ENCODE measurements at places on chromosomes 4 and X.

- DNase-seq: no peak
Observed at GRCh38 chr4:20192736-20193135, 59.0 kb upstream of the SLIT2 start.

DNA sequence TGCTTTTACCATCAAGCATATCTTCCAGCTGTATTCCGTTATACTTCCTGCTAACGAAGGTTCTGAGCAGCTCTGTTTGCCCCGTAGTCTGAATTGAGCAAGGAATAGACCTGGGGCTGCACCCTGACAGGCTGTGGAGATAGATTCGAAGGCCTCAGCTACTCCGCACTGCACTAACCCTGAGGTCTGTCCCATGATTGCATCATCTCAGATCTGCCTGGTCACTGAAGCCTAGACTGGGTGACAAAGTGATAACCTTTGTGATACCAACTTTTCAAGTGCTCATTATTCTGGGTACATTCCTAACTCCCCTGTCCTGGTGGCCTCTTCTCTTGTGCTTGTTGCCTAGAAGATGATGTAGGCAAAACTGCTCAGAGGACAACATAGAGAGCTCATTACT is 29.9 kb upstream of the PGRMC1 start:
- DNase-seq: no peak

- no peak for DNase-seq
Observed at GRCh38 chrX:71814123-71814912, 51.2 kb downstream of the CXorf49B start.

DNA sequence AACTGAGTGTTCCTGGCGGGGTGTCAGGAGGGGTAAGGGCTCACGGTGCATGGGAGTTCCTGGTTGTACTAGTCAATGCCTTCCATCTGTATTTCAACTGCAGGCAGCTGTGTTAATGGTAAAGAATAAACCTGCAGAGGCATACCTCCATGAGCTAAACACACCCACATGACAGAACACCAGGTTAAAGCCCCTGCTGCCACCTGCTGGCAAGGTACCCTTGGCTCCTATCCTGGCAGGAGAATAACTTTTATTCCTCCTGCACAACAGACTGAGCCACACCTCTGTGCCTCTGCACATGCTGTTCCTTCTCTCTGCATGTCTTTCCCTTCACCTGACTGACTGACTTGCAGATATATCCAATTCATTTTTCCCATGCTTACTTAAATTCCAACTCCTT is 11.1 kb downstream of the ITIH6 start:
- no peak for DNase-seq

DNA sequence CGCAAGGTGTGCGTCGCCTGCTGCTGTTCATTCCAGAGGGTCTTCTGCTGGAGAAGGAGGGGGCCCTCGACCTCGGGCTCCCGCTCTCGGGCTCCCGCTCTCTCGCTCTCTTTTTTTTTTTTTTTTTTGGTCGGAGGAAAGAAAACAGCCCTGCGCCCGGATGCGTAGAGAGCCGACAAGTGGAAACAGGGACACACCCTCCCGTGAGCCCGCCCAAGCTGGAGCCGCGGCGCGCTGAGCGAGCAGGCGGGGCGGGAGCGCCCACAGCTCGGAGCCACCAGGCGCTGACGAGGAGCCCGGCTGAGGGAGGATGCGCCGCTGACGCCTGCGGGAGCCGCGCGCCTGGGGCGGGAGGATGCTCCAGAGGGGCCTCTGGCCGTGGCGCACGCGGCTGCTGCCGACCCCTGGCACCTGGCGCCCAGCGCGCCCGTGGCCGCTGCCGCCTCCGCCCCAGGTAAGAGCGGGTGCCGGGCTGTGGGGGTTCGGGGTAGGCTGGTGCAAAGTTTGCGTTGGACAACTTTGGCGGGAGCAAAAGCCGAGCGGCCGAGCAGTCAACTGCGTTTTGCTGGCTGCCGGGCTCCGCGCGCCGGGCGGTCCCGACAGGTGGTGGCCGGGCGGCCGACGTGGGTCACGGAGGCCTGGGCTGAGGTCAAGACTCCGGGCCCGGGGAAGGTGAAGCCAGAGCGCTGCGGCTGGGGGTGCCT is at the start of gene MCUB:
Gene MCUB, plus strand, starts transcription at position 264 of the 704 bp plus-strand sequence. Its CDS starts 92 bp downstream, at position 356.
- DNase-seq: peak; percentile 5

DNA sequence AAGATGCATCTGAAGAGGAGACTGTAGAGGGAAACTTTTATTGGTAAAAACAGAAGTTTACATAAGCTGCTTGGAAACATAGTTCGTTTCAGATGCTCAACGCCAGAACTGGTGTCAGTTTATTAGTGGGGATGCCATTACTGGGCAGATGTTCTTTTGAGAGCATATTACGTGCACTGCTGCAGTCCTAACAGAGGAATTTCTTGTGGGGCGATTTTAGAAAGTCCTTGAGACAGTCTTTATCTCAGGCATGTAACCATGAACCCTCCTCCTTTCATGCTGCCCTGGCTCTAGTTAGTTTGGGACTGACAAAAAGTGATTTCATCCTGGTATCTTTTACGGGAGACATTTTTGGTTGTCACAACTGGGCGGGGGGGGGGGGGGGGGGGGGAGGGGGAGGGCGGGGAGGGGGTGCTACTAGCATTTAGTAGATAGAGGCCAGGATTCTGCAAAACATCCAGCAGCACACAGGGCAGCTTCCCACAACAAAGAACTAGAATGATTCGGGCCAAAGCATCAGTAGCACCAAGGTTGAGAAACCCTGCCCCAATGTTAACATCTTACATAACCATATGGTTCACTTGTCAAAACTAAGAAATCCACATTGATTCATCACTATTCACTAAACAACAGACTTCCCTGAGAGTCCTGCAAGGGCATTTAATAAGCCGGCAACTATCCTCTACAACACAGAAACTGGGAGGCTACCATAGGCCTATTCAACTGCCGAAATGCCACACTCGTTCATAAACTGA is 118.6 kb upstream of the FTHL17 start:
- DNase-seq: no peak

GRCh38 chr4:139416073-139416673 is 37.7 kb upstream of the RAB33B start:
- DNase-seq: no peak

DNA sequence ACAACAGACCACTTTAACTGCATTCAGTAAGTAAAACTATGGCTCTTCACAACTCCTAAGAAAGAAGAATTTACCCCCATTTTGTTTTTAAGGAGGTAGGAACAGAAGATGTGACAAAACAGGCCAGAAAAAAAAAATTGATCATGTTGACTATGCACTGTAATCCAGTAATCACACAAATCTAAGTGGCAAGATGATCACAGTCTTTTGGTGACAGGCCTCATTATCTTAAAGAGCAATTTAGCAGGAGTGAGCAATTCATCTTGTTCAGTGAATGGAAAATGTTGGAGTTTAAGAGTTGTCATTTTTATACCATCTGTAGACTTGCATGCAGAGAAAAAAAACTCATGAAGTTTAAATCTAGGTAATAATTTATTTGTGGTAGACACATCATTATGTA is 115.1 kb downstream of the SLC39A8 start:
- DNase-seq: no peak

DNA sequence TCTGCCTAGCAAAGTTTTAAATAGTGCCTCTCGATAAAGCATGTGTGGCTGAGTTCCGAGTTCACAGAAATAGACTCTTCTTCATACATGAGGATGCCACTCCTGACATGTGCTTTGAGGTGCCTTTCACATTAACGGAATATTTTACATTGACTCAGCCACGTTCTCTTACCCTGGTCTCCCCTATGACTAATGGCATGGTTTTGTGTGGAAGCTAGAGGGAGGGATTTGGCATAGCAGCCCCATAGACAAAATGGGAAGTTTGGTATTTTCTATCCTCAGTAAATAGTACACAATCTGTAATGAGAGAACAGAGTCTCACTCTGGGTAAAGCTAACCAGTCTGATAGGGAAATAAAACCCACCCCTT is 68.9 kb downstream of the PCDH19 start:
- no peak for DNase-seq

- DNase-seq: no peak
Observed at GRCh38 chr4:107248571-107248970, 212.5 kb upstream of the DKK2 start.

- DNase-seq: no peak
Observed at GRCh38 chr4:40857956-40858355, 108.2 kb downstream of the NSUN7 start.

DNA sequence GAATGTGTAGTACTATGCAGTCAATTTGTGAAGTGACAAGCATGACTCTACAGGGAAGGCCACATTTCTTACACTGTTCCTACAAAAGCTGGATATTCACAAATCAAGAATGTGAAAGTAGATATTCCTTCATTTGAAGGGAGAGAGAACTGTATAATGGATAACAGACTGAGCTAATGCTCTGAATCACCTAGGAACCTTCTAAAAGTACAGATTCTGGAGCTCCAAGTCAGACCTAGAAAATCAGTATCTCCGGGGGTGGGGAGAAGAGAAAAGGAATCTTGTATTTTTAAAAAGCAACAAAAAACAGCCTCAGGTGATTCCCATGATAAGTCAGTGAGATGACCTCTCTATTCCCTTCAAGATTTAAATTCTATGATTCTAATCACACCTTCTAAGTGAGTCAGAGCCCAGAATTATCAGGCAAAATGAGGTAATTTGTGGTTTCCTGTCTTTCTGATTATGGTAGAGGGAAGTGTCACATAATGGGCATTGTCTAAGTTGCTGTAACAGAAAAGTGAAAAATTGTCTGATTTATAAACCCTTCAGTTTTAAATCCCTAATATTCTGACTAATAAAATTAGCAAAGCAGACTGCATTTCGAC is 80.9 kb downstream of the IL21 start:
- no peak for DNase-seq

DNA sequence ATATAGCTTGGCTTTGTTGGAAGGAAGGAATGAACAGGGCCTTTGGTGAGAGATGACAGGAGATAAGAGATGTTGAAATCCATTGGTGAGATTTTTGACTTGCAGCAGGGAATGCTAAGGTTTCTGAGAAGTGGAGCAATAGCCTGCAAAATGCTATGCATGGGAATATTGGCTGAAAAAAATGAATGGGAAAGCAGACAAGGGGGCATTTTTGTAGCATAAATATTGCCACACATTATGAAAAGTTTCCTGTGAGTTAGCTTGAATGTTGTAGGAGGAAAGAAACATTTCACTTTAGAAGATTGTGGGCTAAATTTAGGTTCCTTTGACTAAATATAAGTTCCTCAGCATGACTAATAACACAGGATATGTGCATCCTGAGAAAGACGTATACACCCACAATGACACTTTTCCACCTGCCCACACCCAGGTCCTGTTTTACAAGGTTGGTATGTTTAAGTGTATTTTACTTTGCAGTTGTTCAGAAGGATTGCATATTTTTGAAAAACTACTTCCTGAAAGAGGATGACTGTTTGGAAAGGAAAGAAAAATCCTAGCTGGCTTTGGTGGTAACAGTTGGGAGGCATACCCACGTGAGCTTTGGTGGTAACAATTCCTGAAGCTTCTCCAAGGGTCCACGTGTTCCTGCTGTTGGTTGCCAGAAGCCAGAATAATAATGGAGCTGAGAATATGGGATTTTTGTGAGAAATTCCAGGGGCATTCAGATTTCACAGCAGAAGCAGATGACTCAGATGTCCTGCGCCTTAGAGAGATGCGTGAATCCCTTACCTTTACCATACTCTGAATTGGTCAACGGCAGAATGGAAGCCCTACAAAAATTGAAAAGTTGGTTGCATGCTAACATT is 28.5 kb downstream of the PHEX start:
- DNase-seq: no peak

DNA sequence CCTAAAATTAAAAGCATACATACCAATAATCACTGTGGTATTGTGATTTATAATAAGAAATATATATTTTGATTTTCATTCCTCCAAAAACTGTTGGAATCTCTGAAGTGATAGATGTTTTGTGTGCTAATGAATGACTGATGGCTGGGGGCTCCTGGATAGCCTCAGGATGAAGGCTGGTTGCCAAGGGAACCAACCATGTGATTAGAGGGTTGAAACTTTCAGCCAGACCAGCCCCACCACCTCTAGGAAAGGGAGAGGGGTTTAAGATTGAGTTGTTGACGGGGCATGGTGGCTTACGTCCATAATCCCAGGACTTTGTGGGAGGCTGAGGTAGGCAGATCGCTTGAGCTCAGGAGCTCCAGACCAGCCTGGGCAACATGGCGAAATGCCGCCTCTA is 34.0 kb downstream of the HS6ST2 start:
- no peak for DNase-seq

GRCh38 chrX:57655065-57655464 is 25.0 kb downstream of the NLRP2B start:
- DNase-seq: no peak

DNA sequence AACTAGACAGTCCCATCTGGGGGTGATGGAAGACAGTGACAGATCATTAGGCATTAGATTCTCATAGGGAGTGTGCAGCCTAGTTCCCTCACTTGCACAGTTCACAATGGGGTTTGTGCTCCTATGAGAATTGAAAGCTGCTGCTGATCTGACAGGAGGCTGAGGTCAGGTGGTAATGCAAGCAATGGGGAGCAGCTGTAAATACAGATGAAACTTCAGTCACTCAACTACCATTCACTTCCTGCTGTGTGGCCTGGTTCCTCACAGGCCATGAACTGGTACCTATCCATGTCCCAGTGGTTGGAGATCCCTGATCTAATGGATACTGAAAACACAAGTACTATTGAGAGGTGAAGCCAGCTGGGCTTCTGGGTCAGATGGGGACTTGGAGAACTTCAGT is 72.5 kb downstream of the AGTR2 start:
- no peak for DNase-seq

GRCh38 chrX:27915617-27916016 is 65.6 kb downstream of the DCAF8L1 start:
- DNase-seq: no peak

GRCh38 chr4:176406736-176407135 is 87.0 kb downstream of the SPCS3 start:
- DNase-seq: no peak

DNA sequence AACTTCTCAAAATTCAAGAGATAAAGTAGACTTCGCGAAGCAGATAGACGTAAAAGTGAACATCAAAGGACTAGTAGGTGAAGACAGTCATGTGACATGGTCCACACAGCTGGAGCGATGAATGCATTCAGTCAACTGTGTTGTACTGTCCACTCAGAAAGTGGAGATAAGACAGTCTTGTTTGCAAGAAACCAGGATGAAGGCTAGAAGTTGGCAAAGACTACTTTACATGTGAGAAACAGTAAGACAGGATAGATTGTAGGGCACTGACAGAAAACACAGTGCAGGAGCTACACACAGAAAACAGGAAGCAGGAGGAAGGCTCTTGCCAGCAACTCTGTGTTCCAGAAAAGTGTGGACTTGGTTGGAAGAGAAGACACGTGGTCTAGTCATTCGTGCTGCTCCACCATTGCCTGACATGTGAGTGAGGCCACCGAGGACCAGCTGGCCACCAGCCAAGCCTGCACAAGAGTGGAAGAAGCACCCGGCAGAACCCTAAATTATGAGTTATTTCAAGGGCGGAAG is 78.9 kb downstream of the FAT1 start:
- DNase-seq: no peak

- no peak for DNase-seq
Observed at GRCh38 chrX:123740536-123740935, 7.7 kb upstream of the THOC2 start.

GRCh38 chr4:4776934-4777333 is 82.5 kb upstream of the MSX1 start:
- DNase-seq: no peak

GRCh38 chr4:74293558-74293957 is 14.7 kb upstream of the EPGN start:
- DNase-seq: no peak

GRCh38 chrX:153812220-153812619 is 17.8 kb downstream of the SSR4 start:
- no peak for DNase-seq
